ENCODE measurements at places on chromosomes 11 and 22. TPM values are rescaled to one million over a fixed set of nuclear protein-coding genes. Genes with fewer than 3 reads are reported as not detected.

CD3E gene
- polyA plus RNA-seq, result 0.22 TPM

GRIA4 gene
- 0.75 TPM for polyA plus RNA-seq

SCUBE1 gene
- polyA plus RNA-seq, result 8.7 TPM

TEAD1 gene
- 94.4 TPM for polyA plus RNA-seq

EML3 gene
- 36.4 TPM for polyA plus RNA-seq
